ENCODE measurements at places on chromosomes 12 and 14. TPM values are rescaled to one million over a fixed set of nuclear protein-coding genes. Genes with fewer than 3 reads are reported as not detected.

The HOXC12 gene
- not detected for polyA plus RNA-seq

- peaks cover 13% of the 10 kb centered on the region for H3K4me1 ChIP-seq
- DNase-seq, result peak; percentile 88
- peak overlapping the region; percentile 84 for H3K27ac ChIP-seq
- no peak overlapping the region for H3K4me3 ChIP-seq
- no peaks in the 10 kb centered on the region for H3K36me3 ChIP-seq
Observed at GRCh38 chr12:113299619-113300237, 35.2 kb downstream of the SLC8B1 start.

DNA sequence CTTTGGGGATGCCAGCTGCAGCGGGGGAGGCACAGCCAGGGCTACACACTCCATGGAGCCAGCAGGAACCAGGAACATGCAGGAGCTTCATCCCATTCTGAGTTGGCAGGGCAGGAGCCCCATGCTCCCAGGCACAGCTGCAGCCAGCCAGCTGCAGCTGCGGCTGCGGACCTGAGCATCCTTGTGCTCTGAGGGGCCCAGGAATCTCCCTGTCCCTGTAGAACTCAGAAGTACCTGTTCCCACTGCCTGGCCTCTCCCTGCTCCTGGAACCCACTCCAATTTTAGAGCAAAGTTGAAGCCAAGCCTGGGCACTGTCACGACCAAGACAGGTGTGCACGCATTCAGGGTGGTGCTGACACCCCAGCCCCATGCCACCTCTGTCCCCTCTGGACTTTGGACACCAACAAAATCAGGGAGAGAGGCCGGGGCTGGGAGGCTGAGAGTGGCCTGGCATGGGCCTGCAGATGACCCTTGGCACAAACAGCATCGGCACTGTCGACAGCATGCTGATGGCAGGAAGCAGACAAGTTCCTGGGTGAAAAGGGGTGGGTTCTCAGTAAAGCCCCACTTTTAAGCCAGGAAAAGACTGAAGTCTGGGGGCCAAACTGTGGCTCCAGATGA is 257.3 kb upstream of the LRFN5 start:
- H3K36me3 ChIP-seq, result no peaks in the 10 kb centered on the region
- H3K27ac ChIP-seq, result no peak overlapping the region
- H3K4me3 ChIP-seq, result no peak overlapping the region
- no peaks in the 10 kb centered on the region for H3K27me3 ChIP-seq
- H3K4me1 ChIP-seq, result no peaks in the 10 kb centered on the region

DNA sequence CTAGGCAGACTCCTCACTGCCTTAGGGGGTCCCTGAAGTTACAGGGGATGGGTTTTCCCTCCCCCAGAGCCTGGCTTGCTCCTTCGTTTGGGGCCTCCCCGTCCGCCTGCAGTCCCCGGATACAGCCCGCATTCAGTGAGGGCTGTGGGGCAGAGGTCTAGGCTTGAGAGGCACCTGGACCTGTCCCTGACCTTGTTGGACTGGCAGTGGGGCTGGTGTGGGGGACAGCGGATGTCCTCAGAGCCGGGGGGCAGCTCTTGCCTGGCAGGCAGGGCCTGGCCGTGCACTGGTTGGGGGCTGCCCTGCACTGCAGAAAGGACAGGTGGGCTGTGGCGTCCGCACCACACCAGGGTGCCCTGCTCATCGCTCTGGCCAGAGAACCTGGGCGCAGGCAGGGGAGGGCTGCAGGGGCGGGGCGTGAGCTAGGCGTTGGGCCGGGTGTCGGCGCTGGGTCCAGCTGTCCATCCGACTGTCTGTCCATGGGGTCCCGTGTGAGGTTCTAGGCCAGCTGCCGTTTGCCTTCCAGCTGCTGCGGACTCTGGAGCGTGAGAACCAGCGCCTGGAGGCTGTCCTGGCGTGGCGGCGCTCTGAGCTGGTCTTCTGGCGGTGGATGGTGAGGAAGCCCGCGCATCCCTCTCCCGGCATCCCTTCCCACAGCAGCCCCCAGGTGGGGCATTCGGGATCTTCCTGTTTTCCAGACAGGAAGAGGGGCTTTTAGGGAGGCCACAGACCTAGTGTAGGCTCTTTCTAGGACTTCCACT is 6.0 kb downstream of the TEDC1 start:
- no peak overlapping the region for H3K27ac ChIP-seq
- H3K4me1 ChIP-seq, result no peaks in the 10 kb centered on the region
- H3K4me3 ChIP-seq, result no peak overlapping the region
- H3K27me3 ChIP-seq, result no peaks in the 10 kb centered on the region
- H3K36me3 ChIP-seq, result no peaks in the 10 kb centered on the region

GRCh38 chr12:53500142-53500775 is 824 bp upstream of the TARBP2 start:
- peak; percentile 76 for DNase-seq
- no peaks in the 10 kb centered on the region for H3K36me3 ChIP-seq
- H3K4me3 ChIP-seq, result peak overlapping the region; percentile 26

- no peak for DNase-seq
- no peak overlapping the region for H3K27ac ChIP-seq
- H3K4me1 ChIP-seq, result no peaks in the 10 kb centered on the region
- no peaks in the 10 kb centered on the region for H3K36me3 ChIP-seq
Observed at GRCh38 chr12:70842942-70843341, 77.6 kb downstream of the PTPRR start.

GRCh38 chr12:128111951-128112350 is 155.0 kb upstream of the TMEM132C start:
- H3K27me3 ChIP-seq, result no peaks in the 10 kb centered on the region
- no peak overlapping the region for H3K4me3 ChIP-seq
- H3K36me3 ChIP-seq, result no peaks in the 10 kb centered on the region

- H3K27ac ChIP-seq, result no peak overlapping the region
- H3K4me3 ChIP-seq, result no peak overlapping the region
- H3K27me3 ChIP-seq, result no peaks in the 10 kb centered on the region
- no peaks in the 10 kb centered on the region for H3K36me3 ChIP-seq
- H3K4me1 ChIP-seq, result no peaks in the 10 kb centered on the region
- no peak for DNase-seq
Observed at GRCh38 chr12:83040339-83040738, 353.6 kb downstream of the TMTC2 start.

GRCh38 chr14:36091096-36091495 is 85.4 kb downstream of the PTCSC3 start:
- H3K36me3 ChIP-seq, result no peaks in the 10 kb centered on the region
- H3K27ac ChIP-seq, result no peak overlapping the region
- peak; percentile 82 for DNase-seq
- no peak overlapping the region for H3K4me3 ChIP-seq

DNA sequence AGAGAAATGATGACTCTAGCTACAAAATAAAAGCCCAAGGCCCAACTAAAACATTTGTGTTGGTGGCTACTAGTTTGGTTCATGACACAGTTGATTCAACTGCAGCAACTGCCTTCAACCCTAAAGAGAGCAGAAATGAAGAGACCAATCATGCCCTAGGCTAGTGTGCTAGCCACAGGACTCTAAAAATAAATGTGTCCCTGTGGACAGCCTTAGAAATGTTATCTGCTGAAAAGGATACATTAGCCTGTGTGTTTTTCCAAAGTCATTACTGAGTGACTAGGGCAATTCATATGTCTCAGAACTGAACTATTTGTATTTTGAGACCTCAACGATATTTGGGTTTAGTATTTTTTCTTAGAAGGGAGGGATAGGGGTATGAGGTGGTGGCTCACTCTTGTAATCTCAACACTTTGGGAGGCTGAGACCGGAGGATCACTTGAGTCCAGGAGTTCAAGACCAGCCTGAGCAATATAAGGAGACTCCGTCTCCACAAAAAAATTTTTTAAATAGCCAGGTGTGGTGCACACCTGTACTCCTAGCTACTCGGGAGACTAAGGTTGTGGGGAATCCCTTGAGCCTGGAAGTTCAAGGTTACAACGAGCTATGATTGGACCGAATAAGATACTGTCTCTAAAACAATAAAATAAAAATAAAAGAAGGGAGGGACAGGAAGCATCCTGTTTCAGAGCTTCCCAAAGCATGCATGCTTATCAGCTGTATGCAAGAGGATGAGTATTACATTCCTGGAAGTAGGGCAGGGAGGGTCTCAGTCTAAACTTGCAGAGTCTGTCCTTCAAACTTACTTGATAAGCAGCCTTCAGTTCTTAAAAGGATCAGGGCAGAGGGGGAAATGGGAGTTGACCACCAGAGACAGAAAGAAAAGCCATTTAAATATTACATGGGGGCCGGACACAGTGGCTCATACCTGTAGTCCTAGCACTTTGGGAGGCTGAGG is 29.6 kb upstream of the NAP1L1 start:
- H3K4me1 ChIP-seq, result no peaks in the 10 kb centered on the region
- no peak overlapping the region for H3K27ac ChIP-seq
- no peak overlapping the region for H3K4me3 ChIP-seq

DNA sequence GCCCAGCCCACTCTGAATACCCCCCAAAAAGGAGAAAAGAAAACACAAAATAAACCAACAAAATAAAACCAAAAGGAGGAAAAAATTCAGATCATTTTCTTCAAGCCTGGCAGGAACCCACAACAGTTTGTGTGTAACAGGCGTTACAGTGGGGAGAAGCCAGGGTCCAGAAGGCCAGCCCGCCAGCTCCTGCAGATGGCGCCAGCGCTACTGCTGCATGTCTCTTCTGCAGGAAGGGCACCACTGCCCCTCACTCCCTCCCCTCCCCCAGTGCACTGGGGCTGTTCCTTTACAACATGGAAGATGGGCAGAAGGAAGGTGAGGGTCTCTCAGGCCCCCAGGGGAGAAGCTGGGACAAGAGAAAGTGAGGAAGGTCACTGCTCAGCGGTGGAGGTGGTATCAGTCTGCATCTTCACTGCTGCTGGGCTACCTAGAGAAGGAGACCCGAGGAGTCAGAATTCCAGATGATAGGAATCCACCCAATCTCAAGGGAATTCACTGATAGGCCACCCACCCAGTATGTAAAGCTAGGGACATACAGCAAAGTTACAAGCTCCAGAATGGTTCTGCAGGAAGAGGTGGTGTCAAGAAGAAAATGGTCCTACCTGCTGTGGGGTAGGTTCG is 2.3 kb upstream of the NOP2 start:
- no peak overlapping the region for H3K27ac ChIP-seq
- no peaks in the 10 kb centered on the region for H3K36me3 ChIP-seq
- peak; percentile 75 for DNase-seq
- no peaks in the 10 kb centered on the region for H3K27me3 ChIP-seq
- no peak overlapping the region for H3K4me3 ChIP-seq

- H3K27me3 ChIP-seq, result no peaks in the 10 kb centered on the region
- no peak for DNase-seq
- H3K4me3 ChIP-seq, result no peak overlapping the region
- H3K36me3 ChIP-seq, result no peaks in the 10 kb centered on the region
- peaks cover 28% of the 10 kb centered on the region for H3K4me1 ChIP-seq
Observed at GRCh38 chr12:46256942-46257341, 11.9 kb downstream of the SLC38A1 start.

DNA sequence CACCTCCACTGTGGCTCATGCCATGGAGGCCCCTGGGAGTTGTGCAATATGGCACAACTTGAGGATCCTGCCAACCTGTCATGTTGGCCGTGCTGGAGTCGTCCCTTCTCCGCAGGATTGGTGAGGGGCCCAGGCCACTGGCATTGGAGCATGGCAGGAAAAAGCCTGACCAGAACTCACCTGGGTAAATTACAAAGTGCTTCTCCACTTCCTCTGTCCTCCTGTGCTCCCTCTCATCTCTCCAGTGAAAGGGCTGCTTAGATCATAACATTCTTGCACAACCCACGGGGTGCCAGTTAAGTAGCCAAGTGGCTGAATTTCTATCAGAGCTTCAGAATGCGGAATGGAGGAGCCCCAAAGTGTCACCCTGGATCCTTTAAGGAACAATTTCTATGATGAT is 381.0 kb downstream of the DPF3 start:
- no peak for DNase-seq
- no peak overlapping the region for H3K4me3 ChIP-seq
- no peaks in the 10 kb centered on the region for H3K36me3 ChIP-seq
- no peaks in the 10 kb centered on the region for H3K4me1 ChIP-seq

GRCh38 chr12:124402248-124403066 is 107.6 kb downstream of the RFLNA start:
- H3K36me3 ChIP-seq, result no peaks in the 10 kb centered on the region
- H3K4me3 ChIP-seq, result no peak overlapping the region
- no peaks in the 10 kb centered on the region for H3K27me3 ChIP-seq
- peaks cover 8% of the 10 kb centered on the region for H3K4me1 ChIP-seq
- no peak for DNase-seq

GRCh38 chr14:37045340-37046061 is 126.9 kb downstream of the SLC25A21 start:
- H3K27ac ChIP-seq, result no peak overlapping the region
- no peaks in the 10 kb centered on the region for H3K36me3 ChIP-seq
- DNase-seq, result no peak
- H3K27me3 ChIP-seq, result no peaks in the 10 kb centered on the region
- H3K4me1 ChIP-seq, result no peaks in the 10 kb centered on the region

GRCh38 chr12:50597200-50598195 is 92.7 kb downstream of the DIP2B start:
- peaks cover 4% of the 10 kb centered on the region for H3K4me1 ChIP-seq
- no peak for DNase-seq
- no peaks in the 10 kb centered on the region for H3K27me3 ChIP-seq
- H3K4me3 ChIP-seq, result no peak overlapping the region

DNA sequence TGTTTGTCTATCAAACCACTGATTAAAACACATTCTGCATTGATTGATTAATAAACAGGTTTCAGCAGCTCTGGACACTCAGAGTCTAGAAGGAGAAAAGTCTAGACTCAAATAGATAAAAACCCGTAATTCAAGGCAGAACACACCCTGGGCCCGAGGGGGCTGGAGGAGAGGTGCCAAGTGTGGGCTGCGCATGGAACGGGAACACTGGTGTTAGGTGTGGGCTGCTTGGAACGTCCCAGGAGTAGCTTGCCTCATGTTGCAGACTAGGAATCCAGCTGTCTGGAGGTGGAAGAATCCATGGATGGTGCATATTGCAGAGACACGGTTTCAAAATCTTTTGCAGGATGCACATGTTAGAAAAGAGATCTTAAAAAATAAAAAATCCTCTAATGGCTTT is 223.0 kb downstream of the APAF1 start:
- no peaks in the 10 kb centered on the region for H3K36me3 ChIP-seq
- no peak overlapping the region for H3K4me3 ChIP-seq
- H3K27ac ChIP-seq, result no peak overlapping the region
- DNase-seq, result no peak

Data from hepatocyte (in vitro differentiated cells).